Fibroblast of lung (primary cell): ENCODE measurements at places on chromosomes 16 and 17.

DNA sequence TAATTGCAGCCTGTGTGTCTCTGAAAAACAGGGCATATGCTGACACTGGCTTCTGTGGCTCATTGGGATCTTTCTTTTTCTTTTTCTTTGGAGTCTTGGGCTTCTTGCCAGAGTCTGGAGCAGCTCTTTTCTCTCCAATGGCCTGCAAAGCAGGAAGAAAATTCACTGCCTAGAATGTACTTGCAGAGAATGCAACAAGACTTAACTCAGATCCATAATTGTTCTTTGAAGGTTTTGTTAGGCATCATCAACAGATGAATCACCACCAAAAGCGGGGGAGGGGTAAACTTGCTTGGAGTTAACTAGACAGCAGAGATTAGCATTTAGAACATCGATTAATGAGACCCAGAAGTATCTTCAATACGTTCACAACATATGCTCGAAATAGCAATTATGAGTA is 100.9 kb downstream of the TOX3 start:
- peak; percentile 23 for DNase-seq

- DNase-seq: no peak
Measured at GRCh38 chr17:27666831-27667560, 36.0 kb downstream of the LGALS9 start.

GRCh38 chr17:16406742-16407674 is 8.4 kb upstream of the TRPV2 start:
- no peak for DNase-seq

- DNase-seq: no peak
Measured at GRCh38 chr16:58265480-58266052, 29.3 kb downstream of the PRSS54 start.

DNA sequence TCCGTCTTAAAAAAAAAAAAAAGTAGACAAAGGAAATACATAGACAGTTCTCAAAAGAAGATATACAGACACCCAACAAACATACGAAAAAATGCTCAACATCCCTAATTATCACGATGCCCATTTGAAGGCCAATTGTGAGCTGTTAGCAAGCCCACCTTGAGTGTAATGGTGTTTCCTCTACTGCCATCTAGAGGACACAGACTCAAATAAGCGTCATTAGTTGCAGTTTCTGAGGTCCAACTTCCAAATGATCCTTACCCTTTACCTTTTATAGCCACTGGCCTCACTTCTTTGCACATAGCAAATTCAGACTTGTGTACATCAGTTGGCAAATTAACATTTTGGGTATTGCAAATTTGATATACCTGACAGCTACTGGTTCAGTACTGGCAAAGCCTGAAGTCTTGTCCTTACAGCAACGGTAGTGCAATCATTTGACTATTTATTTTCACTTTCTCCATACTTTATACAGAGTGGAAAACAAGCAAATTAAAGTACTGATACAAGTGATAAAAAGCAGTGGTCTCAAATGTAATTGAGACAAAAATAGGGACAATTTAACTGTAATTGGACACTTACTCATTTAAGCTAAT is 536.3 kb upstream of the EEF2KMT start:
- peak; percentile 8 for DNase-seq

DNA sequence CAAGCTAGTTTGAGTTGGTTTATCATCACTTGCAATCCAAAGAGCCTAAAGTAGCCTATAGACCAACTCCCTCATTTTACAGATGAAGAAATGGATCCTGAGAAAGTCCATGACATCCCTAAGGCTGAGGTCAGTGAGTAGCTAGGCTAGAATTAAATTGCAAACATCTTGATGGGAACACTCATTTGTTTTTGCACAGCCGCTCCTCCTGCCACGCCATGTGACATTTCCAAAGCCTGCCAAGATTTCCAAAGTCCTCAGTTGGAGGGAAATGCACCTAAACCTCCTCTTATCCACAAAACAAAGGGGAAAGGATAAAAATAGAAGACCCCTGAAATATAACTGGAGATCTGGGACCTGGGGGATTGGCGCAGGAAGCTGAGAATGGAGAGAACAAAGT is 15.0 kb downstream of the TMEM92 start:
- peak; percentile 88 for DNase-seq

GRCh38 chr16:19843371-19843770 is 41.3 kb downstream of the GPRC5B start:
- DNase-seq: no peak

- DNase-seq: peak; percentile 60
Measured at GRCh38 chr16:85327731-85328675, 215.7 kb upstream of the CIBAR2 start.

DNA sequence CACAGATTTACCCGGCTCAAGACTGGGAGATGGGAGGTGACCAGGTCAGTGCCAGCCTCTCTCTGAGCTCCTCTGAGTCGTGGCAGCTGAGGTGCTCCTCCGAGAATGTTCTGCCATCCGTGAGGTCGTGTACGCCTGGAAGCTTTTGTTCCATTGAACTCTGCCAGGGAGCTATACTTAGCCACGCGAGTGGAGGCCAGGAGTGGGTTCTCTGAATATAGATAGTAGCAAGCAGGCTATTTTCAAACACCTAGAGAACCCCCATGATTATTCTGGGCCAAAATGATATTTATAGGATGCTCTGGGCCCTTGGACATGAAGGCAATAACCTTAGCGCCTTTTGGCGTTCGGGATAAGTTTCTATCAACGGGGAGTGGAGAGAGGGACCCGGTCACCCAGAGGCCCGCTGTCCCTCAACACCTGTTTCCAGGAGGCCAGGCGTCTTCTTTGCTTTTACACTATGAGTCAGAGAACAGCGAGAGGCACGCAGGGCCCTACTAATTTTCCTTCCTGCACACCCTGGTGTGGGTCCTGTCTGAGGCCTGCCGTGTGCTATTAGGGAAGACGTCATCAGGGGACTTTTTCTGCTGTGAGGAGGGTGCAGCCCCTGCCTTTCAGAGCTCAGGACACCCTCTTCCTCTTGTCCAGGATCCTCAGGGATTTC is 11.0 kb upstream of the MVD start:
- no peak for DNase-seq

DNA sequence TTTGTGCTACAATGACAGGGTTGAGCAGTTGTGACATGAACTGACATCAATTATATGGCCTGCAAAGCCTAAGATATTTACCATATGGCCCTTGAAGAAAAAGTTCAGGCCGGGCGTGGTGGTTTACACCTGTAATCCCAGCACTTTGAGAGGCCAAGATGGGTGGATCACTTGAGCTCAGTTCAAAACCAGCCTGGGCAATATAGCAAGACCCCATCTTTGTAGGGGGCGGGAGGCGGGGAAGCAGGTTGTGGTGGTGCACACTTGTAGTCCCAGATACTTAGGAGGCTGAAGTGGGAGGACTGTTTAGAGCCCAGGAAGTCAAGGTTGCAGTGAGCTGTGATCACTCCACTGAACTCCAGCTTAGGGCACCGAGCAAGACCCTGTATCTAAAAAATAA is 48.3 kb downstream of the STH start:
- no peak for DNase-seq

- no peak for DNase-seq
Measured at GRCh38 chr17:50265212-50265611, 9.1 kb upstream of the TMEM92 start.

DNA sequence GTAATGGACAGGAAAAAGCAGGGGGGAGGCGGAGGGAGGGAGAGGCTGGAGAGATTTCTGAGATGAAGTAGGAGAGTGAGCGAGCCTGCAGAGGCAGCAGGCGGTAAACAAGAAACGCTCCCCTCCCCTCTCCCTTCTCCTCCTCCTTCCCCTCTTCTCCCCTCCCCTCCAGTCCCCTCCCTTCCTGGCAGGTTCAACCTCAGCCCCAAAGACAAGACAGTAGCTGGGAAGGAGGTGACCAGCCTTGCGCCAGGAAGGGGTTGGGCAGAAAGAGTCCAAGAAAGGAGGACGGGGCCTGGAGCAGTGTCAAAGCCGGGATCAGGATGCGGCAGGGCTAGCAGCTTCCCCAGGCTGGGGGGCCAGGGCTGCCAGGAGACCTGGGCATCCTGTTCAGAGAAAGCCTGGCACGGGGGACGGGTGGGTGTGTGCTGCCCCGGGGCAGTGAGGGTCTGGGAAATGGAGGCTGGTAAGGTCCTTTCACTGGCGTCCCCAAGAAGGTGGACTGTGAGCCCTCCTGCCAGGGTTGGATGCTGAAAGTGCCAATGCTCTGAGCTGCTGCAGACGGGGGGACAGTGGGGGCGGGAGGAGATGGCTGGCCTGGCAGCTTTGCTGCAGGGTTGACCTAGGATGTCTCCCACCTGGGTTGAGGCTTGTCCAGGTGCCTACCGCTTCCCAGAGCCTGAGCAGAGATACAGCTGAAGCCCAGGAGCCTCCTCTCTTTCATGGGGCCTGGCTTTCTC is 261.6 kb upstream of the TNRC6C start:
- no peak for DNase-seq

DNA sequence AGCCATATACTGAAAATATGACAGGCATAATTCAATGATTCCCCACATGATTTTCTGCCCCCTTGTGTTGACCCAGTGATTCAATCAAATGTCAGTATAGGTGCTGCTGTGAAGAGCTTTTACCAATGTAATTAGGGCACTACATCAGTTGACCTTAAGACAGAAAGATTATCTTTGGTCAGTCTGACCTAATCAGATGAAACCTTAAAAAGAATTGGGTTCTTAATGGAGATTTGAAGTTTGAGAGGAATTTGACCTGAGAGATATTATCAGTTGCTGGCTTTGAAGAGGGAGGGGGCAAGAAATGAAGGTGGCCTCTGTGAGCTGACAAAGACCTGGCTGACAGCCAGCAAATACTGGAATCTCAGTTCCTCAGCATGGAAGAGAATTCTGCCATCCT is 358.7 kb upstream of the CA10 start:
- DNase-seq: no peak

DNA sequence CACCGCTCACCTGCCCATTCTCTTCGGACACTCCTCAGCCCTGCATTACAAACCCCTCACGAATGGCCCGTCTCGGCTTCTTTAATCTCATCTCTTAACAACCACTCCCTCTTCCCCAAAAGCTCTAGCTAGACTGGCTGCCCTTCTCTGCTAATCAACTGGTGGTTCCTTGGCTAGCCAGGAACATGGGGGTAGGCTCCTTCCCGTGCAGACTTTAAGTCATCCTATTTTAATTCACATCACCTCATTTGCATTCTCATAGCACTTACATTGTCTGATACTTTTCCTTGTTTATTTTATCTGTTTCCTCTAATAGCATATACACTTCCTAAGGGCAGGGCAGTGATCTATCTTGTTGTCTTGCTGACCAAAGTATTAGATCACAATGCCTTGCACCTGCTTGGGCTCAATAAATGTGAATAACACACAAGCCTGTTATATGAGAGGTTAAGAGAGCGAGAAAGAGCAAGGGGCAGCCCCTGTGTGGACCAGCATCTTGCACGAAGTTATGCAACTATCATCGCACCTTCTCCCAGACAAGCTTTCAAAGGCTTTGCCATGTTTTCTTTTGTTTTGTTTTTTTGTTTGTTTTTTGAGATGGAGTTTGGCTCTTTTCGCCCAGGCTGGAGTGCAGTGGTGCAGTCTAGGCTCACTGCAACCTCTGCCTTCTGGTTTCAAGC is 9.8 kb downstream of the TP53 start:
- DNase-seq: no peak

DNA sequence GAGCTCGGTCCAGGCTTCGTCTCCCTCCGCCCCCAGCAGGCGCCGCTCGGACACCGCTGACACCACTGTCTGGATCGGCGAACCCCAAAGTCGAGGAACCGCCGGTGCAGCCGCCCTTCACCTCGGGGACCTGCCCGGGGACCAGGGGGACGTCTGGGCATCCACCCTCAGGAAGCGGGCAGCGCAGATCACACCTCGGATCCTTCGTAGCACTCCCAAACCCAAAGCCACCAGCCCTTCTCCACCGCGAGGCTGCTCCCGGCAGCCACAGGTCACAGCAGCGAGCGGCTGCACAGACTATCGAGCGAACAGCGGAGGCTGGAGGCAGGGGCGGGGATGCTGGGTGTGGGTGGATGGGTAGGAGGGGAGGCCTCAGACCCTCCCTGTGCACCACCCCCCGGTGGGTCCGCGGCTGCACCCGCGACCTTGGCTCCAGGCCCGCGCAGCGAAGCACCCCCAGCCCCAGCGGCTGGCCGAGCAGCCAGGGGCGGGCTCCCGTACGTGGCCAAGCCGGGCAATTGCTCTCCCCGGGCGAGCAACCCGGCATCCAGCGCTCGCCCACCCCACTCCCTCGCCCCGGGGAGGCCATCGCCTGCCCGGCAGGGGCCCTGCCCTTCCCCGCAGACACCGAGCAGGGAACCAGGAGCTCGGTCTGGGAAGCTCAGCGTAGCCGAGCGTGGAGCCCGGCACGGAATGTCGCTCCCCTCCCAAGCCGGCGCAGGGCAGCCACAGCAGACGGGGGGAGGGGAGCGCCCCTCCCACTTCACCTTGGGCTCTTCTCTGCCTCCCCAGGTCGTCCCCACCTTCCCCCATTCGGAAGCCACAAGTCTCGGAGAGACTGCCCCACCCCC is 1.0 kb downstream of the SDK2 start:
- no peak for DNase-seq

- DNase-seq: peak; percentile 59
Measured at GRCh38 chr17:40345161-40345993, 19.2 kb downstream of the GJD3 start.

DNA sequence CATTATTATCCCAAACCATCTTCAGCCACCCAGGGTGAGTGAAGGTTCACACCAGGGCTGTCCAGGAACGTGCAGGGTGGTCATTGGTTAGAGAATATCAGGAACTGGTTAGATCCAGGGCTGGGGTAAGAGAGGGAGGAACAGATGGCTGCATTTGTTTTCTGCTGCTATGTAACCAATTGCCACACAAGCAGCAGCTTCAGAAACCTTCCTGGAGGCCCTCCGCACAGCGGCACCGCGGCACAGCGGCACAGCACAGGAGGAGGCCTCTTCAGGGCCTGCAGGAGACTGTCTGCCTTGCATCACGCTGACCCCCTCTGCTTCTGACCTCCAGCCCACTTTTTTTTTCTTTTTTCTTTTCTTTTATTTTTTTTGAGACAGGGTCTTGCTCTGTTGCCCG is 86.1 kb downstream of the KCNJ12 start:
- no peak for DNase-seq

DNA sequence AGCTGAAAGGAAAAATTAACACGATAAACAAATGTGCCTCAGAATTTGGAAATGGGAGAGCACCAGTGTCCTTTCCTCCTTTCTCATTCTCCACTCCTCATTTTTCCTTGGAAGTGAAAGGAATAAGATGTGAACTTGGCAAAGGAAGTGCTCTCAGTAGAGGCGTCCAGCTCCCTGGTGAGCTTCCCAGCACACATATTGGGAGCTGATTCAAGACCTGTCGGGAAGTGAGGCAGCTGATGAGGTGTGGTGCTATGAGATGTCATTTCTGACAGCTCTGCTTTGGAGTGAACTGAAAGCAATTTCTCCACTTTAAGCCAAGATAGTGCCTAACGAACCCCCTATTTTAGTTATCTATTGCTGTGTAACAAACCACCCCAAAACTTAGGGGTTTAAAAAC is 238.5 kb upstream of the IRX3 start:
- DNase-seq: no peak

DNA sequence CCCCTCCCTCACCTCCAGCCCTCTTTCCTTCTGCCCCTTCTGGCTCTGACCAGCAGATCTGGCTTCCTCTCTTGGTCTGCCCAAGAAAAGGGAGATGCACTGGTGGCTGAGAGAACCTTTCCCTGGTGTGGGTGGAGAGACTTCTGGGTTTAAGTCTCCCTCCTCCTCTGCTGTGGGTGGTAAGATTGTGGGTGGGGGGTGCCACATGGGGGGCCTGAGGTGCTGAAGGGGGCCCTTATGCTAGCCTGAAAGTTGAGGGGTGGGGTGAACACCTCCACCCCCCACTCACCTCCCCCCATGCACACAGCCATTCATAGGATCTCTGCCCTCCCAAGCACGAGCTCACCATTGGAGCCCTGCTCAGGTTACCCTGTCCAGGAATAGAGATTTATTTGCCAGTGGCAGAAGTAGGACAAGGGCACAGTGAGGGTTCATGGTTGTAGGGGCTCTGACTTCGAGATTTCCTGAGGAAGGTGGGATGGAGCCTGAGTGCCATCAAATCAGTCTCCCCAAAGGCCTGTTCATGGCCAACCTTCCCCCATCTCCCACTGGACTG is 1.7 kb upstream of the STAC2 start:
- DNase-seq: no peak
